ENCODE measurements at places on chromosomes 1 and 21. TPM values are rescaled to one million over a fixed set of nuclear protein-coding genes. Genes with fewer than 3 reads are reported as not detected.

DNA sequence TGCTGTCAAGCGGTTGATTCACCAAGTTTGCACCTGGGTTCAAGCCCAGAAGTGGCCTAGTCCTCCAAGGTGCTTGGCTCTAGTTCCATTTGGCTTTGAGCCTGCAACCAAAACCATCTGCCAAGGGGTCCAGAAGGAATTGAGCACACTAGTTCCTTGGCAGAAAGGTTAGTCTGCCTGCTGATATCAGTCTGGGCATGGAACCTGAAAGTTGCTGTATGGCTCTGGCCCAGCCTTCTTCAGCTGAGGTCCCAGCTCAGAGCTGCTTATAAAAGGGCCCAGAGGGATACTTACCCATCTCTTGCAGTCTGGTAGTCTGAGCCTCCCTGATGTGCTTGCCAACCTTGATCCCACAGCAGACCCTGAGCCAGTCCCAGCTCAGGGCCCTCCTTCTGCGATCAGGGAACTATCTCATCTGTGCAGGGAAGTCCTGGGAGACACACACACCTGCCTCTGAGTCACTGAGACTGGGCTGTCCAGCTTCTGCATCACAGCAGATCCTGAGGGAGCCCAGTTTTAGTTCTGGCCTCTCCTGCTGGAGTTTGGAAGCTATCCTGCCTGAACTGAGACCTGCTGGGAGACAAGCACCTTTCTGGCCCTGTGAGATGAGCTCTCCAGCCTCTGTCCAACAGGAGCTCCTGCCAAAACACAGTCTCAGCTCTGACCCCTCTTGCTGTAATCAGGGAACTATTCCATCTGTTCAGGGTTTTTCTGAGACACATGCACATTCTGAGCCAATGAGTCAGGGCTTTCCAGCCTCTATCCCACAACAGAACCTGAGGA lies 75.8 kb downstream of the CTH start:
- no peak for DNase-seq

DNA sequence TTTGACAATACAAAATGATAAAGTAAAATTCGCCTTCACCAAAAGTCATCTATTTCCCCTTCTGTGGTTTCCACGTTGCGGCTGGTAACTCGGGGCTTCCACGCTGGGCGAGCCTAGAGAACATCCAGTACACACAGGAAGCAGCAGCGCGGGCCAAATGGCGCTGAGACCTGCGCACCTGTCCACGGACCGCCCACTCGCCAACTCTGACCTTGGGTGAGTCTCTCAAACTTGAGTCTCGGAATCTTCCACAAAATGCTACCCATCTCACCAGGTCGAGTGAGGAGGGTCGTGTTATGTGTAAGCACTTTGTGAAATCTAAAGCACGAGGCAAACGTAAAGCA lies 820 bp upstream of the TTF2 start:
- DNase-seq: no peak

The ARHGEF2 gene
- 79.1 TPM for polyA plus RNA-seq

DNA sequence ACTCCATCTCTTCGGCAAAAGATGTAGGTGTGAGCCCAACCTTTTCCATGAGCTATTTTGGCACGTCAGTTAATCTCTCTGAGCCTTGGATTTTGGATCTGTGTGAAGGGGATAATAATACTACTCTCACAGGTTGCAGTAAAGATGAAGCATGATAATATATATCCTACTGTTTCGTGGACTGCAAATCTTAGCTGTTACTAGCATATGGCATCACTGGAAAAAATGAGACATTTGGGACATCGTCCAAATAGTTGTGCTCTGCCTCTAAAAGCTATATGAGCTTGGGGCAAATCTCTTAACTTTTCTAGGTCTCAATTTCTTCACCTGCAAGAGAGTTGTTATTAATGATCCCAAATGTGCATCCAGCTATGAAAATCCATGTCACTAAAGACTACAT lies 147.4 kb upstream of the ZRANB2 start:
- no peak for DNase-seq

GRCh38 chr1:1241588-1242219 lies 4.8 kb downstream of the C1QTNF12 start:
- DNase-seq: no peak

DNA sequence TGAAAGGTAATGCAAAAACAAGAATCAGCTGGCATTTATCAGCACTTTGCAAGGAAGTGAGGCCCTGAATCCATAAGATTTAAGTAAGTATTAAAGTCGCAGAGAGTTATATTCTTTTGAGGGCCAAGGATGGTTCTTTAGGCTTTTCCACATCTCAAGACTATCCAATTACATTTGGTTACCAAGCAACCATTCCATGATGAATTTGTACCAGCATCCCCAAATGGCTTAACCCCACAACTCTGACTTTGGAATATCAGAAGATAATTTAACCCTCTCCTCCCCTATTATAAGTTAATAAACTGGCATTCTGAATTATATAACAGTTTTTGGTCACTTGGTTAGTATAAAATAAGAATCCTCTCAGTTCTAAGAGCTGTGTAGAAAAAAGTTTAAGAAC lies 2.8 kb downstream of the PHTF1 start:
- DNase-seq: no peak

GRCh38 chr21:38340131-38340530 lies 83.3 kb downstream of the KCNJ15 start:
- no peak for DNase-seq

DNA sequence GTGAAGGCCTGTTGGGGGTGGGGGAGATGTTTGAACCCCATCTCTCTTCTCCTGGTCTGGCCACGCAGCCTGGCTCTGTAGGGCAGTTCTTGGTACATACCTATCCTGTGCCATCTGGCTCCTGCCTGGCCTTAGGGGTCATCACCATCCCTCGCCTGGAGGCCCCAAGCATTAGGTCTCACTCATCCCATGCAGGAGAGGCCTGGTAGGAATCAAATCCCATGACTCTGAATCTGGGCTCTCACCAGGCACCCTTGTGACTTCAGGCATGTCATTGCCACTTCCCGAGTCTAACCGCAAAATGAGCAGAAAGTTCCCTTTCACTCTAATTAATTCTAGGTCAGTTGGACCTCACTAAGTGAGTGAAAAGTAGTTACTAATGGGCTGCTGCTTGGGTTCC lies 37.2 kb downstream of the ETNK2 start:
- DNase-seq: no peak

GRCh38 chr1:161801955-161802354 lies 35.8 kb downstream of the ATF6 start:
- DNase-seq: no peak

Data from left renal pelvis (tissue), 4 donors.